Fibroblast of upper back skin (primary cell): ENCODE measurements at places on chromosomes 12 and 14.
A peak's percentile ranks its signal among the peaks of the same experiment; 100 is the strongest.

DNA sequence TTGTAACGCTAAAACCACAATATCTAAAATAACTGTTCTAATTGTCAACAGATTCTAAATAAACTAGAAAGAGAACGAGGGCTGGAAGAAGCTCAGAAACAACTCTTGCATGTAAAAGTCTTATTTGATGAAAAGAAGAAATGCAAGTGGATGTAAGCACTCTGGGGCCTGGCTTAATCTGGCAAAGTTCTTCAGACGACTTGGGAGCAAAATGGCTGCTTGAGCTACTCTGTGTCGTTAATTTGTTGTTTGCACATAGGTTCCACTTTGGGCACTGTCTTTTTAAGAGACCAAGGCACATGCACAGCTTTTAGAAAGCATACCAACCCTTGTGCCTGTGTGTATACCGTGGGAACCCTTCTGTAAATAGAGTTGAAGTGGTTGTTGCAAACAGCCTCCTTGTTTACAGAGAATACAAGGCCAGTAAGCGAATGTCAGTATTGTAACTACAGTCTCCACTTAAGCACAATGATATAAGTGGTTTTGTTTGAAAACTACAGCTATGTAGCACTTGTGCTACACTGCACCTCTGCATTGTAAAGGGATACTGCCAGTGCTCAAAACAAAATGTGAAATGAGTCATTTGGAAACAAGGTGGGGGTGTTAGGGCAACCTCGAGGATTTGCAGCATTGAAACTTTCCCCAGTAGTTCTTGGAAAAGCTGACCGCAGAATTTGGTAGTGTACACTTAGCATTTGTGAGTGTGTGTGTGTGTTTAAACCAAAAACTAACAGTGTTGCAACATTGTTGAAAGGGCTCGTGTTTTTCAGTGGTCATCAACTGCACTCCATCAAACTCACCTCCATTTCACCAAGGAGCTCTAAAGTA, 154.3 kb downstream of the CEP83 start:
- DNase-seq = peak; percentile 36

GRCh38 chr14:49988080-49988990, 95.5 kb downstream of the ARF6 start:
- no peak for DNase-seq

- no peak for DNase-seq
These were observed 31.7 kb downstream of the KLRK1 start for GRCh38 chr12:10358131-10358530.

- DNase-seq = no peak
These were observed 36.8 kb downstream of the PRORP start for GRCh38 chr14:35158951-35159653.

- no peak for DNase-seq
These were observed 176.1 kb downstream of the BCAT1 start for GRCh38 chr12:24772813-24773212.

DNA sequence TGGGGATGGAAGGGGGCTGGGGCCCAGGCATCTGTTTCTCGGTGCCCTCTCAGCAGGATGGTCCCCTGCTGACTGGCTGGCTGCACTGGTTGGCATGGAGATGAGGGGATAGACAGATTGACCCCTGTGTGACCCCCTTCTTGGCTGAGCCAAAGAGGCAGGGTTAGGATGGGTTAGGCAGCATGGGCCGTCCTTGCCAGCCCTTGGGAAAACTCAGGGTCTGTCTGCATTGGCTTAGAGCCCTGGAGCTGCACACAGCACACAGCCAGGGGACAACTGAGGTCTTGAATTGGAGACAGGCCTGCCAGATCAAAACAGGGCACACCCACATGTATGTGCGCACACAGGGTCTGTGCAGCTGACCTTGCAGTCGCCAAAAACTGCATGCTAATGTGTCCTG, 11.2 kb upstream of the LRP1-AS start:
- DNase-seq = no peak
